ENCODE measurements at places on chromosomes 12 and 14. TPM values are rescaled to one million over a fixed set of nuclear protein-coding genes. Genes with fewer than 3 reads are reported as not detected.
A peak's percentile ranks its signal among the peaks of the same experiment; 100 is the strongest.

GRCh38 chr14:21233457-21234076, 35.7 kb downstream of the HNRNPC start:
- H3K27ac ChIP-seq: no peak overlapping the region
- H3K4me3 ChIP-seq: no peak overlapping the region
- no peaks in the 10 kb centered on the region for H3K27me3 ChIP-seq
- peaks cover 4% of the 10 kb centered on the region for H3K4me1 ChIP-seq
- no peak for DNase-seq

The OSBPL8 gene
- 77.6 TPM for total RNA-seq

GRCh38 chr14:64663174-64663573, 41.0 kb upstream of the PLEKHG3 start:
- no peak overlapping the region for H3K27ac ChIP-seq
- no peaks in the 10 kb centered on the region for H3K36me3 ChIP-seq
- no peak for DNase-seq
- H3K27me3 ChIP-seq: no peaks in the 10 kb centered on the region
- H3K4me3 ChIP-seq: no peak overlapping the region
- H3K4me1 ChIP-seq: no peaks in the 10 kb centered on the region

- H3K36me3 ChIP-seq: no peaks in the 10 kb centered on the region
- peak within 1 kb of the TSS; percentile 46 for H3K4me3 ChIP-seq
- peak within 1 kb of the TSS; percentile 60 for H3K27ac ChIP-seq
- H3K27me3 ChIP-seq: no peaks in the 10 kb centered on the region
- peaks cover 23% of the 10 kb centered on the region for H3K4me1 ChIP-seq
Observed at GRCh38 chr12:6772331-6772695, at the start of gene LAG3. TSS of gene LAG3 (plus strand) at chr12:6772520. CDS start at chr12:6772853, 333 bp downstream.

DNA sequence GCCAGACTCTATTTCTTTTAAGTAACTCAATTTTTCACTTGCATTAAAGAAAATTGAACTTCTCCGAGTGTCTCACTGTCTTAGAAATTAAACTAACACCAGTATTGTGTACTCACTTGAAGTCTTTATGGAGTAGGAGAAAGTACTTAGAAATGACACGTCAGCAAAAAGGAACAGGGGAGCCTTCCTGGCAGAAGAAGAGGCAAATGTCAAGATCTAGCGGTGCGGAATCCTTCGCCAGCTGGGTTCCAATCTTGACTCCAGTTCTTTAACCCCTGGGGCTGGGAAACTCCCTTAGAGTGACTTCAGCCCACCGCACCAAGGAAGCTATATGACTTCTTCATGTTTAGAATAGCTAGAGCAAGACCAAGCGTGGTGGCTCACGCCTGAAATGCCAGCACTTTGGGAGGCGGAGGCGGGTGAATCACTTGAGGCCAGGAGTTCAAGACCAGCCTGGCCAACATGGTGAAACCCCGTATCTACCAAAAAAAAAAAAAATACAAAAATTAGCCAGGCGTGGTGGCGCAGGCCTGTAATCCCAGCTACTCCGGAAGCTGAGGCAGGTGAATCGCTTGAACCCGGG, 34.4 kb downstream of the WBP11 start:
- no peaks in the 10 kb centered on the region for H3K4me1 ChIP-seq
- H3K36me3 ChIP-seq: no peaks in the 10 kb centered on the region
- no peaks in the 10 kb centered on the region for H3K27me3 ChIP-seq
- H3K4me3 ChIP-seq: peak overlapping the region; percentile 88
- H3K27ac ChIP-seq: peak overlapping the region; percentile 95

All from breast epithelium (tissue), 4 donors.